ENCODE measurements at places on chromosomes 5 and 9.

DNA sequence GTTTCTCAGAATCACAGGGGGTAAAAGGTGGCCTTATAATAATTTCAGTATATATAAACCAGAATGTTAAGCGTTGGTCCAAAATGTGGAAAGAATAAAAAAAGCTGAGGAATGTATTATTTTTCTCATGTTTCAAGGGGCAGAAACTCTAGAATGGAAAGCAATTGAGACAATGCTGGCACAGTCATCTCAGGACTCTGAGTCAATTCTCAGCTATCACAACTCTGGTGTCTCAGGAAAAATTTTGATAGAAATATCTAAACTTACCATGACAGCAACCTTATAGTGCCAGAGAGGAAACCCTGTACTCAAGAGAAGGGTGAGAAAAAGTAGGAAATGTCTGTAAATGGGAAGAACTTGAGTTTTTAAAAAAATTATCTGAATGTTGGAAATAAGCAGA, 1189.4 kb upstream of the NUDT12 start:
- no peak for DNase-seq

GRCh38 chr5:52453176-52453575, 334.5 kb upstream of the ITGA1 start:
- DNase-seq = no peak

- no peak for DNase-seq
Measured at GRCh38 chr5:112119508-112119907, 299.6 kb downstream of the EPB41L4A start.

DNA sequence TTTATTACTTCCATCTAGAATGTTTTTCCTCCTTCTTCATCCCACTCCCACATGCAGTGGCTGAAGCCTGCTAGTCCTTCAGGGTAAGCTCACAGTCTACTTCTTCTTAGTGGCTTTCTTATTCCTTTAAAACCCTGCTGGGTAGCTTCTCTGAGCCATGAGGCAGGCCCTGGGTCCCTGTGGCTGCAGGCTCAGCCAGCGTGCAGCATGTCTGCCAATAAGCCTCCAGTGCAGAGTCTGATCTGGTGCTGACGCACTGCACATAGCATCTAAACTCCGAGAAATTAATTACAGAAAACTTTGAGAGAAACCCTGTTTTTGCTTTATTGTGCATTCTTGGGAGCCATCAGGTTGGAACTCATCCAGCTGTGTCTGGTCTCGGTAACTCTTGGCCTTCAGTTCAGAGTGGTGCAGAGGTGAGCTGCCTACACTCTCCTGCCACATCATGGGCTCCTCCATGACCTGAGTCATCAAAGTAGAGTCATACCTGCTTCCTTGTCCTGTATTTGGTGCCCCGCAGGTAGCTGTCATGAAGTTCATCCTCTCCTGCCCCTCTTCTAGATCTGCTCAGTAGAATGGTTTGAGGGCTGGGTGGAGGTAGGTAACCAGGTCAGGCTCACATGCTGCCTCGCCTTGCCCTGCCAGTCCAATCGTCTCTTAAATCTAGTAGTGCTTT, 339.4 kb downstream of the KDM4C start:
- no peak for DNase-seq

GRCh38 chr5:7742241-7742656, 108.7 kb downstream of the CFAP90 start:
- DNase-seq = no peak

DNA sequence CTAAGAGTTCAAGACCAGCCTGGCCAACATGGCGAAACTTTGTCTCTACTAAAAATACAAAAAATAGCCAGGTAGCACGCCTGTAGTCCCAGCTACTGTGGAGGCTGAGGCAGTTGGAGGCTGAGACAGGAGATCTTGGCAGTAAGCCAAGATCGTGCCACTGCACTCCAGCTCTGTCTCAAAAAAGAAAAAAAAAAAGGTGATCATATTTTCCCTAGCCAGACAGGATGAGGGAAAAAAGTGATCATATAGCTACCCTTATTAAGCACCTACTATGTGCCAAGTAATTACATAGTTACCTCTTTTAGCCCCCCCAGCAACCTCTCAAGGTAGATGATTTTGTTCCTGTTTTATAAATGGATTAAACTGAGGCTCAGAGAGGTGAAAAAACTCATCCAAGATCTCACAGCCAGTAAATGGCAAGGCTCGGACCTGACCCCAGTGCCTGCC, 18.1 kb upstream of the RPL26L1 start:
- DNase-seq = no peak

GRCh38 chr9:69895185-69895584, 74.6 kb downstream of the CFAP95 start:
- DNase-seq = no peak

DNA sequence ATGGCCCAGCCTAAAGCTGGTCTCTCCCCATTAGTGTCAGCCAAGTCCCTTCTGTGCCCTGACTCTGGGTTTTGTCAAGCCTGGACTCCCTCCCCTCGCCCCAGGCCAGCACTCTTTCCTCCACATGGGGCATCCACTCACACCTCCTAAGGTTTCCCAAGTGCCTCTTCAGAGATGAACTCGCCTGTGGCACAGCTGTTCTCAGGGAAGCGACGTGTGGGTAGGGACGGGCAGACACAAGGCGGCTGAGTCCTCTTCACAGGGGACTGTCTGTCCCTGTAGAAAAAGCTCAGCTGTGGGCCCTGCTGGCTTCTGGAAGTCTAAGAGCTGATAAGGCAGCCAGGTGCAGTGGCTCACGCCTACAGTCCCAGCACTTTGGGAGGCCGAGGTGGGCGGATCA, 78.5 kb downstream of the CACNA1B start:
- no peak for DNase-seq

GRCh38 chr5:50786073-50786472, 119.6 kb downstream of the PARP8 start:
- no peak for DNase-seq

- DNase-seq = no peak
Measured at GRCh38 chr5:37665889-37666288, 174.0 kb downstream of the GDNF start.

DNA sequence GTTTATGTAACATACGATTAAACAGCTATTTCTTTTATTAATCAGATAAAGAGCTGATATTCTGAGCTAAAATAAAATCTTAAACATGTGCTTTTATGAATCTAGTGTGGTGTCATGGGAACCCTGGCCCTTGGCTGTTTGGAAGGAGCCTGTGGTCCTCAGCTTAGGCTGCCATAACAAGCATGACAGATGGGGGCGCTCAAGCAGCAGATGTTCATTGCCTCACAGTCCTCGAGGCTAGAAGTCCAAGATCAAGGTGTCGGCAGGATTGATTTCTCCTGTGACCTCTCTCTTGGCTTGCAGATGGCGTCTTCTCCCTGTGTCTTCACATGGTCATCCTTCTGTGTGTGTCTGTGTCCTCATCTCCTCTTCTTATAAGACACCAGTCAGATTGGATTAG, 448.2 kb downstream of the GADD45G start:
- no peak for DNase-seq

GRCh38 chr9:71620746-71621145, 147.6 kb downstream of the CEMIP2 start:
- DNase-seq = no peak

GRCh38 chr5:173752653-173753052, 135.5 kb upstream of the CPEB4 start:
- DNase-seq = no peak

- DNase-seq = no peak
Measured at GRCh38 chr5:129384736-129385135, 75.4 kb upstream of the ADAMTS19 start.

- no peak for DNase-seq
Measured at GRCh38 chr5:137190441-137190840, 308.7 kb downstream of the SPOCK1 start.

DNA sequence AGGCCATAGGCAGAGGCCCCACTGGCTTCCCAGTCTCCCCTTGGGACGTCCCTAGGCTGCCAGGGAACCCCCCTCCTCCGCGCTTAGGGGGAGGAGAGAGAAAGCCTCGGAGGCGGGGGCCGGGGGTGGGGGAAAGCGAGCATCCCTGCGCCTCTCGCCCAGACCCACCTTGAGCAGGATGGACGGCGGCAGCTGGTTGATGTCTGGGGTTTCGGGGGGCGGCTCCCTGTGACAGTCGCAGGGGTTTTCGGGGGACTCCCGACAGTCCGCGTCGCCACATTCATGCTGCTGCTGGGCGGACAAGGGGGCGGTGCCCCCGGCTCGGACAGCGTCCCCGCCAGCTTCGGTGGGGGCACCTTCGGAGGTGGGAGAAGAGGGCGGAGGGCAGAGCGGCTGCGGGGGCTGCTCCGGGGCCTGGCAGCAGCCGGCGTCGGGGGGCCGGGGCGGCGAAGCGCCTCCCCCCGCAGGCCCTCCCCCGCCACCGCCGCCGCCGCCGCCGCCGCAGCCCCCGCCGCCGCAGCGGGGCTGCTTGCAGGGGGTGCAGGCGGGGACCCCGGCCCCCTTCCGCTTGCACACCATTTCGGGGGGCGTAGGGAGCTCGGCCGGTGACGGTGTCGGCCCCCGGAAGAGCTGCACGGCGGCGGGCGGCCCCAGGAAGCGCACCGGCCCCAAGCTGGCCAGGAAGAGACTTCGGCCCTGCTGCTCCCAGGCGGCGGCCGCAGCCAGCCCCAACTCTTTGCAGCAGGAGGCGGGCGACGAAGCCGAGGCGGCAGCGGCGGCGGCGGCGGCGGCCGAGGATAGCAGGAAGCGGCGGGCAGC, 1.2 kb downstream of the FBXL17 start:
- DNase-seq = no peak

DNA sequence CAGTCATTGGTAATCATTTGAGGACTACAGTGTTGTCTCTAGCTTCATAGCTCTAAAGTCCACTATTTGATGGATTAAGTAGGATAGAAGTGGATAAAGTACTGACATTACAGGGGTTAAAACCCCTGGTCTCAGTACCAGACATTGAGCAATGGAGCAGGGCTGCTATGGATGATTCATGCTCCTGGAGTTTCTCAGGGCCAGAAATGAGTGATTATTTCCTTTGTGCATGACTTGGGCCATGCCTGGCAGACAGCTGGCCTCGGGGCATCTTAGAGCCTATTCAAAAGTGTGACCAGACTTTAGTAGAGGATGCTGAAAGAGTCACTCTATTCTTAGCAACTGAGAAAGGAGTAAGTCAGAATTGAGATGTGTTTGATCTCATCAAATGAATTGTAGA, 350.7 kb upstream of the TLE4 start:
- no peak for DNase-seq

DNA sequence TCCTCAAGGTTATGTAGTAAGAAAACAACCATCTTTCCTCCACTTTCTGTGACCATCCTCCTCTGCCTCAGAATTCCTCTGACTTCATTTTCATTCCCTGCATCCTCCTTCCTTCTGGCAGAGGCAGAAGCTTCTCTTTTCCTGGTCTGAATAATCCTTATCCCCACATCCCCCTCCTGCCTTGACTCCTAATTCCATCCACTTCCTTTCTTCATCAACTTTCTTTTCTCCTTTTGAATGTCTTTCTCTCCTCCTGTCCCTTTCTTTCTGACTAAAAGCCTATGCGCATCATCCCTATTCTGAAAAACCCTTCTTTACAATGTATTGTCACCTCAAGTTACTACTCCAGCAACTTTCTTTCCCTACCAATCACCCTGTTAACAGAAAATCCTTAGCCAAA, 79.0 kb downstream of the CDO1 start:
- no peak for DNase-seq

- DNase-seq = no peak
Measured at GRCh38 chr5:18312016-18312415, 677.8 kb downstream of the TAF11L14 start.

- no peak for DNase-seq
Measured at GRCh38 chr5:41762426-41762825, 107.8 kb downstream of the OXCT1 start.

GRCh38 chr9:23603311-23603710, 222.7 kb downstream of the ELAVL2 start:
- no peak for DNase-seq

- DNase-seq = no peak
Measured at GRCh38 chr9:131423171-131423581, 29.3 kb downstream of the PRRC2B start.

GRCh38 chr9:87710443-87710842, 15.5 kb upstream of the CTSL start:
- no peak for DNase-seq

GRCh38 chr5:23419115-23419514, 88.3 kb upstream of the PRDM9 start:
- DNase-seq = no peak

DNA sequence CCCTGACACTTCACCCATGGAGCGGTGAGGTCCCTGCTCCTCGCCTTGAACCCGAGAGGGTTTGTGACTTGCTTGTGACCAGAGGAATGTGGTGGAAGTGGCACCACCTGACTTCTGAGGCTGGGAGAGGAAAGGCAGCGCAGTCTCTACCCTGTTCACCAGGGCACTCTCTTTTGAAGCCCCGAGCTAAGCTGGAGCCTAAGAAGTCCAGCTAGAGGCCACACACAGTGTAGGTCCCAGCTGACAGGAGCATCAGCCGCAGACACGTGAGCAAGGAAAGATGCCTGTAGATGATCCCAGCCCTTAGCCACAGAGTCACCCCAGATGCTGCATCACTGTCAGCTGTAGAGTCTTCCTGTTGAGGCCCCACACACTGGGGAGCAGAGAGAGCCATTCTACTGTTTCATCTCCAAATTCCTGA, 1.7 kb upstream of the ANGPTL2 start:
- no peak for DNase-seq

- DNase-seq = no peak
Measured at GRCh38 chr9:131179561-131180219, 54.3 kb downstream of the NUP214 start.

DNA sequence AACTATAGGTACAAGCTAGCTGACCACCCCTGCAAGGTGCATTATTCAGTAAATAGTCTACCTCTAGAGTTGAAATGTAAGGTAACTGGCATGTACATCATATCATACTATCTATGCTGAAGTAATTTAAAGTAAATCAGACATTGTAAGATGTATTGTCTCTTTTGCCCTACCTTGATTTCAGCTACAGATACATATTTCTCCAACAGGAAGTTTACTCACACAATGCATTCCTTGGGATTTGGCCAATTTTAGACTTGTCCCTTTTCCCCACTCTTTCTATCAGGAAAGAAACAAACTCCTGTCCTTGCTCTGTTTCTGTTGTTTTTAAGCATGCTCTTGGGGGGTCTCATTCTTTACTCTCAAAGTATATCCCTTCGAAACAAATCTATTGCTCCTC, 58.5 kb upstream of the TSLP start:
- DNase-seq = no peak

DNA sequence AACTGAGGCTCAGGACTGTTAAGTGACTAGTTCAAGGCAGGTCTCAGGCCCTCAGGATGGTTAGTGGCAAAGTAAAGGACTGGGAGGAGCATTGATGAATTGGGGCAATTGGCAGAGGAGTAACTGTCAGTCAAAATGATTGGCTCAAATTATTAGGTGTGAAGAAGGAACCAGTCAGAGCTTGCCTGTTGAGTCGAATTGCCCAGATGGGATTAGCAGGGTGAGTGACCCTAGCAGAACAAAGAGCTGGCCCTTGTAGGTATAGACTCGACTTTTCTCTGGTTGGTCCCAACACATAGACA, 2.6 kb upstream of the NSD1 start:
- DNase-seq = no peak

GRCh38 chr5:140346348-140347221, at the start of gene HBEGF:
Gene HBEGF, minus strand, starts transcription at chr5:140346603. Its CDS starts 275 bp downstream, at chr5:140346328.
- peak; percentile 77 for DNase-seq

DNA sequence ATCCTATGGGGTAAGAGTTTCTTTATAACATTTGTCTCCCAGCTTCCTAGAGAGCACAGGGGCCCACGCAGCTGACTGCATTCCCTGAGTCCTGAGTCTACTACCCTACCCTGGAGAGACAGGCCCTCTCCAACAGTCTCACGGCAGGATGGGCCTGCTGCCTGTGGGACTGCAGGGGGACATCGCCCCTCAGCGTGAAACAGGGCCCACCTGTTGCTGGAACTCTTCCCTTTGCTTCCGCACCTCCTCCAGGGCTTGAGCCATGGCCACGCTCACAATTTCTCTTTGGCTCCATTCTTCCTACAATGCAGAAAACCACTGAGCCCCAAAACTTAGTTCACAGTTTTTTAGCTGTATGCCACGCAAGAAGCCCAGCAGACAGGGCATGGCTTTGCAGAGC, 28.2 kb downstream of the ARPC5L start:
- no peak for DNase-seq
